Right forelimb (tissue), 1 donor: ENCODE measurements at places on chromosomes 1 and 21.

GRCh38 chr1:177198243-177198642, 27.5 kb downstream of the BRINP2 start:
- no peak for DNase-seq

DNA sequence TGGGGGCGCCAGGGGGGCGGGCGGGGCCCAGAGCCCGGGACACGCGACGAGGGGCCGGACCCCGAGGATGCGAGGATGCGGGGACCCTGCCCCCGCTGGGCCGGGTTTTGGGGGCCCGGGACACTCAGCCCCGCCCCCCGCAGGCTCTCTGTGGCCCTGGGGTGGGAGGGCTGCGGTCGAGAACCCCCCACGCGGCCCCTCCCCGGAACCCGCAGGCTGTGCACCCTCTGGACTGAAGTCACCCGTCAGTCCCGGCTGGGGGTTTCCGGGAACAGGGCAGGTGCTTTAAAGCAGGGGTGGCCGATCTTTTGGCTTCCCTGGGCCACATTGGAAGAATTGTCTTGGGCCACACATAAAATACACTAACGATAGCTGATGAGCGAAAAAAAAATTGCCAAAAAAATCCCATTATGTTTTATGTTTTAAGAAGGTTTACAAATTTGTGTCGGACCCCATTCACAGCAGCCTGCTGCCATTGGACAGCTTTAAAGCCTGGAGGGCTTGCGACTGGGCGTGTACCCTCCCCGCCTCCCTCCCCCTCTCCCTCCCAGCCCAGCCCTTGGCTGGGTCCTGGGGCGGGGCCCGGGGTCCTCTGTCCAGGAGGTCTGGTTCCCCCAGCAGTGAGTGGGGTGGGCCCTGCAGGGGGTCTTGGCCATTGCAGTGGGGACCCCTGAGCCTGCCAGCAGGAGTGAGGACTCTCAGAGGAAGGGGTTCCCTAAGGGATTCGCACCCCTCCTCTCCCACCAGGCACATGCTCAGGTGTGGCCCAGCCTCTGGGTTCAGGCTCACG, 21.6 kb upstream of the C1orf159 start:
- no peak for DNase-seq

DNA sequence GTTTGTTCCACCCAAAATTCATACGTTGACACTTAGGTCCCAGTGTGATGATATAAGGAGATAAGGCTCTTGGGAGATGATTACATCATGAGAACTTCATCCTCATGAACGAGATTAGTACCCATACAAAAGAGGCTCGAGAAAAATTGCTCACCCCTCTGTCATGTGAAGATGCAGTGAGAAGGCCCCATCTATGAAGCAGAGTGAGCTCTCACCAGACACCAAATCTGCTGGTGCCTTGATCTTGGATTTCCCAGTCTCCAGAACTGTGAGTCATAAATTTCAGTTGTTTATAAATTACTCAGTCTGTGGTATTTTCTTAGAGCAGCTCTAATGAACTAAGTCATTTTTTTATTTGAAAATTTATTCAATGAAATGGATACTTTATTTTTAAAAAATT, 42.6 kb upstream of the USP25 start:
- DNase-seq, result no peak

- DNase-seq, result no peak
Measured at GRCh38 chr1:164895026-164895912, 336.3 kb downstream of the PBX1 start.

DNA sequence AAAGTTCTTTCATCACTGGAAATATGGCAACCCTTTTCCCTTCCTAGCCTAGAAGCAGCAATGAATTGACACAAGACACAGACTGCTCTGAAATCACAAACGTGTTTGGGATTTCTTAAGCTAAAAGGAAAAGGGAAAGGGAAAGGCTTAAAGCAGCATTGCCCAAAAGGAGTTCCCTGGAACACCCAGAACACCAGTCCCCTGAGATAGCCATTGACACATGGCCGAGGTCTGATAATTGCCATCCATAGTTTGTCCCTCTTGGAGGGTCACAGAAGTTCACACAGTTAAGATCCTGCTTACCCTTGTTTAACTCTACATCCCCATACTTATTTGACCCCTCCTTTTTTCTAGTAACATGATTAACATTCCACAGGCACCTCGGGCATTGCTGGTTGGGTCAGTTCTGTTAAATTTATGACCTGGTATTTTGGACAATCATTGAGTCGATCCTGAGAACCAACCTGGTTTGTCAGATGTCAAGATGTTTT, 72.9 kb downstream of the ZNF281 start:
- DNase-seq, result no peak

DNA sequence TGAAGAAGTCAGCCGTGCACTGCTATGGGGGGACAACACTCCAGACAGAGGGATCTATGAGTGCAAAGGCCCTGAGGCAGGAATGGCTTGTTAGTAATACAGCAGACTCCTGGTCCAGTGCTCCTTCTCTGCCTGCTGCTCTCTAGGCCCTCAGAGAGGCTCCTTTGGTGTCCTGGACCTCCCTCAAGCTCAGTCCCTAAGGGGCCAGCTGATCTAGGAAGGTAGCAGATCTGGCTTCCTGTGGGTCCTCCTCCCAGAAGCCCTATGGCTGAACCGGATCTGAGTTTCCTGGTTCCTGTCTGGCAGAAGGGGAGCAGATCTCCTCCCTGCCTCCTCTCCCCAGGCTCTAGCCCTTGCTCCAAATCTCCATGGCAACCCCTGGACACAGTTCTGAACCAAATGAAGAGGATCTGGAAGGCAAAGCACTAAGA, at the start of gene LDLRAD2:
Gene LDLRAD2 (plus strand): TSS at position 391 of the 431 bp plus-strand sequence. CDS start 187 bp downstream, outside the sequence.
- DNase-seq, result no peak

GRCh38 chr1:116292929-116293725, 79.9 kb upstream of the ATP1A1 start:
- DNase-seq, result no peak

DNA sequence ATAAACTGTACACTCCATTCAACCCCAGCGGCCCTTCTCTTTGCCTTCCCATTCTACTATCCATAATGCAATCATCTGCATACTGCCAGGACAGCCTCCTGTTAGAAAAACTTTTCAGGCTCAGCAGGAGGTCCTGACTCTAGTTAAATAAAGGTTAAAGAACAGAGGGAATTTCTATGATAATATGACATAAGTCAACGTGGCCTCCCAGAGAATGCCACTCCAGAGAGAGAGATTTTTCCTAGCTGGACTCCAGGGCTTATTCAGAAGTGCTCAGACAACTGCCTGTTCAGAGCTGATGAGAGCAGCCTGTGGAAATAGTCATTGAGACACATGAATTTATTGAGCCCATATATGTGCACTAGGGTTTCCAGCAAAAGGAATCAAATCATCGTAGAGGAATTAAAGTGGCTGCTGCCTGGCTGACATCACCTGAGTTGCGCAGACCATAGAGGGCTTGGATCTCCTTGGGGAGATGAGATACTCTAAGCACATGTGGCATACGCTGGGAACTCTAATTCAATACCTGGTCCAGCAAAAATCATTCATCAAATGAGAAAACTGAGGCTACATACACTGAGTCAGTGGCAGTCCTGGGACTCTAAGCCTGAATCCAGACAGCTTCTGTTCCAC, 736.2 kb downstream of the PTPRU start:
- no peak for DNase-seq

DNA sequence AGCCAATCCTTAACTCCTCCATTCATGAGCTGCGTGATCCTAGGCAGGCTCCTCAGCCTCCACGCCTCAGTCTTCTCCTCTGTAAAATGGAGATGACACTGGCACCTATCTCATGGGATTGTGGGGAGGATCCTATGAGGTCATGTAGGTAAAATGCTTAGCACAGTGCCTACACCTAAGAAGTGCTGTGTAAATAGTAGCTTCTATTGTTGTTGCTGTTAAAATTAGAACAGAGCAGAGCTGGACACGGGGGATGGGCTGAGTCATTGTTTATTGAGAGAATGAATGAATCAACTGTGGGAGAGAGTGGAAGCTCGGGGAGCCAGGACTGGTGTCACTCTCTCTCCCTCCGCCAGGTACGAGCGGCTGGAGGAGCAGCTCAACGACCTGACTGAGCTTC, 43.0 kb downstream of the TMCC2 start:
- DNase-seq, result no peak

GRCh38 chr1:8096105-8097011, 70.2 kb upstream of the ERRFI1 start:
- DNase-seq, result no peak

GRCh38 chr1:207646944-207647579, 2.1 kb downstream of the CR1L start:
- DNase-seq, result no peak

- DNase-seq, result no peak
Measured at GRCh38 chr21:23507501-23507900, 2099.8 kb downstream of the MRPL39 start.

DNA sequence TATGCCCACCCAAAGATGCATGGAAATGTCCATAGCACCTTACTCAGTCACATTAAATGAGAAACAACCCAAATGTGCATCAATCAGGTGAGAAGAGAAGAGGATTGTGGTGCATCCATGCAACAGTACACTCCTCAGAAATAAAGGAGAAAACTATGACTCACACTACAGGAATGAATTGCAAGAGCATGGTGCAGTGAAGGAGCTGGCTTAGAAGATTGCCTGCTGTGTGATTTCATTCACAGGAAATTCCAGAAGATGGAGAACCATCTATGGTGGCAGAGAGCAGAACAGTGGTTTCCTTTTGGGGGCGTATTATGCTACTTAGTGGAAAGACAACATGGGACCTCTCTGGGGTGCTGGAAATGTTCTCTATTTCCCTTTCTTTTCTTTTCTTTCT, 278.6 kb upstream of the AJAP1 start:
- no peak for DNase-seq

DNA sequence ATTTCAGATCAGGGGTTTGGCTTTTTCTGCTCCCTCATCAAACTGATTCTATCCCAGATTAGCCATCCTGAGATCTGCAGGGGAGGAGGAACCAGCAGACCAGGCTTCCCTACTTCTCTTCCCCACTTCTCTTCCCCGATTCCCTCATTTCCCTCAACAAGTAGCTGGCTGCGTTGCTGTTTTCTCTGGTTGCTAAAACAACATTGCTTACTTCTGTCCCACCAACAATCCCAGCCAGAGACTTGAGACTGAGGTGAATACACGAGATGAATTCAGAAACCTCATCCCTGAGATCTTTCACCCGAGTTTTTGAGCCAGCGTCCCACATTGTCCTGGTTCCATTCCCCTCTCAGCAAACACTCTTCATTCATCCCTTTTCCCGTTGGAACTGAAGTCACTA, 22.4 kb downstream of the DYRK3 start:
- no peak for DNase-seq

GRCh38 chr21:41537356-41537755, 29.4 kb upstream of the TMPRSS2 start:
- no peak for DNase-seq

DNA sequence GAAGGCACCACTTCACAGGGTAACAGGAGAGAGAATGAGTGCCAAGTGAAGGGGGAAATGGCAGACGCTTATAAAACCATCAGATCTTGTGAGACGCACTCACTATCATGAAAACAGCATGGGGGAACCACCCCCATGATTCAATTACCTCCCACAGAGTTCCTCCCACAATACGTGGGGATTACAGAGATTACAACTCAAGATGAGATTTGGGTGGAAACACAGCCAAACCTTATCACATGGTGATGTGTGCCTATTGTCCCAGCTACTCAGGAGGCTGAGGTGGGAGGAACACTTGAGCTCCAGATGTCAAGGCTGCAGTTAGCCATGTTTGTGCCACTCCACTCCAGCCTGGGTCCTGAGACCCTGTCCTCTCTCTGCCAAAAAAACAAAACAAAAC, 56.0 kb upstream of the DSCAM start:
- DNase-seq, result no peak

- DNase-seq, result no peak
Measured at GRCh38 chr1:174448531-174448883, 743 bp downstream of the GPR52 start.

DNA sequence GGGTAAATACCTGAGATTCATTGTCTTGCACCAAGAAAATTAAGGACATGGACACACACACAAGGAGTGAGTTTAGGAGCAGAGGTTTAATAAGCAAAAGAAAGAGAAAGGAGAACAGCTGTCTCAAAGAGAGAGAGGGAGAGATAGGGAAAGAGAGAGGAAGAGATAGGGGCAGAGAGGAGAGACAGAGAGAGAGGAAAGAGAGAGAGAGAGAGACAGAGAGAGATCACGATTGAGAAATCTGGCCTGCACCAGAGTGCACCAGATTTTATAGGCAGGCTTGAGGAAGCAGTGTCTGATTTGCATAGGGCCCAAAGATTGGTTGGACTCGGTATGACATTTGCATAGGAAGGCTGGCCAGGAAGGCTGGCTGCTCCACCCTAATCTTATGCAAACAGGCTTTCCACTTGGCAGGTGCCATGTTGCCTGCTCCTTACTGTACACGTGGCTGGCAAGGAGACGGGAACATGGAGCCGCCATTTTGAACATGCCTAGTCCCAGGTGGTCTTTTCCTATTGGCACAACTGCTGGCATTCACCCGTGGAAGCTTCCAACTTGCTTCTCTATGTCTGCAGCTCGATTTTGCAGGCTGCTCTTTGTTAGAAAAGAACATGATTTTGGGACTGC, 419.9 kb downstream of the ZP4 start:
- DNase-seq, result peak; percentile 42
